Fibroblast of mammary gland (primary cell): ENCODE measurements at places on chromosomes 12 and 14.

DNA sequence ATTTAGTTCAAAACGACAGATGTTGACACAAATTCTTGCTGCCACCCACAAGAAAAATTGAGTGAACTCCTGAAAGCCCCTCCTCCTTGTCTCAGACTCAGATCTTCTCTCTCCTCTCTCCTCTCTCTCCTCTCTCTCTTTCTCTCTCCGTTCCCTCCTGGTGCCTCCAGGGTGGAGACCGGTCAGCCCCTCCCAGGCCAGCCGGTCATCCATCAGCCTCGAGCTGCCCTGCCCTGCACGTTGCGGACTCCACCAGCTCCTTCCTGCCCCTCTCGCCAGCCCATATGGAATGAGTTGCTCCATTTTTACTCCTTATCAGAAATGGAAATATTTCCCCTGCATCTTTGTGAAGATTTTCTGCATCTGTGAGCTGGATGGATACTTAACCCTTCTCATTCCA is 103.8 kb downstream of the TBX5 start:
- DNase-seq: no peak

GRCh38 chr14:57512220-57512619 is 18.6 kb upstream of the CCDC198 start:
- DNase-seq: peak; percentile 5

DNA sequence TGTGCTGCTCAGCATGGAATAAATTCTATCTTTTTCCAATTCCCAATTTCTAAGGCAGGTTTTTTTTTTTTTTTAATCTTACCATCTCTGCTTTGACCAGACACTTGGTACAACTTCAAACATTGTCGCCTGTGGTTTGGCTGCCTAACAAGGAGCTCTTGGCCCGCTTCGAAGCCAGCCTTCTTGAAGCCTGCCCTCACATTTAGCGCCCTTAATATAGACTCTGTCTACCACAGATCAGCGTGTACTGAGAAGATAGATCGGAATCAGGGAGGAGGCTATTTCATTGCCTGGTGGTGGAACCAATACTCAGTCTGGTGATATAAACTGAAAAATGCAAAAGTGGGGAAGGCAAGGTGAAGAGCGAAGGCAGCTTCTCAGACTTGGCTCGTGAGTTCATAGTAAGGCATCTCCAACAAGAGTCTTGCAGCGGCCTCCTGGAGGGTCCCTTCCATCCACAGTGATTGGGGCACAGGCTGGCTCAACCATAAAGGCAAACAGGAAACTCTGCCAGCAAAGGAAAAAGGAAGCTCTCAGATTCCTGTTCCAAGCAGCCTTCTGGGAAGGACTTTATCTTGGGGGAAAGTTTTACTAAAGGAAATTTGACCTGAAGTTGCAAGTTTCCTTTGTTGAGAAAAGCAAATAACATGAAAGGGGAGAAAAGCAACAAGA is 103.2 kb upstream of the BCL2L14 start:
- DNase-seq: no peak

- DNase-seq: peak; percentile 13
Observed at GRCh38 chr12:102406033-102406584, 74.3 kb downstream of the IGF1 start.

DNA sequence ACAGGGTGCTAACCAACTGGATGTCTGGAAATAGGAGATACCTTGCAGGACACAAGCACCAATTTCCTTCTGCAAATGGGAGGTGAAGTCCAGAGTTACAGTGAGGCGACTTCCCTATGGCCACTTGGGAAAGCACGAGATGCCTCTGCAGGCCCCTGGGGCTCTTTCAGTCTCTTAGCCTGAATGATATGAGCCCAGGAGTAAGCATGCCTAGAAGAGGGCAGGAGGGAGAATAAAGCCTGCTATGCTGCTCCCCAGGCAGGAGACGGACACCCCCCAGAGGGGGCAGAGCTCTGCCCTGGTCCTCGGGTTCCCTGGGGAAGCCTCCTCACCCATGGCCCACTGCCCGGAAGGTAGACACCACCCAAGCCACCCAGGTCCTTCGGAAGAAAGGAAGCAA is 105.1 kb downstream of the GCH1 start:
- DNase-seq: no peak

DNA sequence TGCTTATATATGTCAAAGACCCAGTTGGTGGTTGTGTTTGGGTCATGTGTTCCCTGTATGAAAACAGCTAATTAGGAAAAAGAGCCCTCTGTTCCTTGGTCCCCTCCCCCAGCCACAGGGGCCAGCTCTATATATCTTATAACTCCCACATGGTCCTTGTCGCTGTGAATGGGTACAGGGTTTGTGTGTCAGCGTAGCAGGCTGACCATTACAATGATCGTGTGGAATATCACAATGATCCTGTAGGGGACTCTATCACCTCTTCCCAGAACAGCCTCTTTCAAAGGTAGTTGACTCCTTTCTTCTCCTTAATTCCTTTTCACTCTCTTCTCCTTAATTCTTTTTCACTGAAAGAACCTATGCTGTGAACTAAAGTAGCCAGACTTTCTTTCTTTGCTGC is 51.6 kb upstream of the RIC8B start:
- DNase-seq: no peak

DNA sequence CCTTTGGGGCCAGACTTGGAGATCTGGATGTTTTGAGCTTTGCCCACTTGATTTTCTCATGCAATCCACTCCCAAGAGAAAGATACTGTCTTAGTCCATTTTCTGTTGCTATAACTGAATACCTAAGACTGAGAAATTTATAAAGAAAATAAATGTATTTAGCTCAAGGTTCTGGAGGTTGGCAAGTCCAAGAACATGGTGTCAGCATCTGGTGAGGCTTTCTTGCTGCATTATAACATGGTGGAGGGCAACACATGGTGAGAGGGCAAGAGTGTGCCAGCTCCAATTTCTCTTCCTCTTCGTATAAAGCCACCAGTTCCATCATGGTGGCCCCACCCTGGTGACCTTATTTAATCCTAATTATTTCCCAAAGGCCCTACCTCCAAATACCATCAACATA is 39.6 kb upstream of the NFKBIA start:
- no peak for DNase-seq

DNA sequence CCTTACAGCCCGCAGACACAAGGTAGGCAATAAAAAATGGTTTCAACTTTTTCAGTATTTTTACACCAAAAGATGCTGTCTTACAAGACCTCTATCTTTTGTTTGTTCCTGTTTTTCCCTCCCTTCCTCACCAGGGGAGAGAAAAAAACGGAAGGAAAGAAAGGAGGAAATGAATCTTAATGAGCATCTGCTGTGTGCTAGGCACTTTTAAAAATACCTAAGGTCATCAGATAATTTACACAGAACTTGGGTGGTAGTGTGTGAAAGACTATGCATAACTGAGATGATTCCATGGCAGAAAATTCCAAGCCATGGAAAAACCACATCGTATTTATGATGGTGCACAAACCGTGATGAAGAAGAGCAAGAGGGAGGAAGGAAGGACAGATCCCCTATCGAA is 121.2 kb downstream of the DIP2B start:
- no peak for DNase-seq

GRCh38 chr12:52214421-52214802 is 18.6 kb upstream of the KRT7 start:
- no peak for DNase-seq

DNA sequence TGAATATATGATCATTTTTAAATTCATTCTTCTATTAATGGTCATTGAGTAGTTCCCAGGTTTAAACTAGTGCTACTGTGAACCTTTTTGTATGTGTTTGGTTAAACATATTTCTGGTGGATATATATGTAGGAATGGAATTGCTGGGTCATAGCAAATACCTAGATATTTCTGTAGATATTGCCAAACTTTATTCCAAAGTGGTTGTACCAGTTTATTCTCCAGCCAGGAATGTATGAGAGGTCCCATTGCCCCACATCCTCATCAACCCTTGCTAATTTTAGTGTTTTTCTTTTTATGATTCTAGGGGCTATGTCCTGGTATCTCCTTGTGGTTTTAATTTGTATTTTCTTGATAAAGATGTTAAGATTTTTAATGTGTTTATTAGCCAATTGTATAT is 3.1 kb downstream of the VEZT start:
- no peak for DNase-seq

DNA sequence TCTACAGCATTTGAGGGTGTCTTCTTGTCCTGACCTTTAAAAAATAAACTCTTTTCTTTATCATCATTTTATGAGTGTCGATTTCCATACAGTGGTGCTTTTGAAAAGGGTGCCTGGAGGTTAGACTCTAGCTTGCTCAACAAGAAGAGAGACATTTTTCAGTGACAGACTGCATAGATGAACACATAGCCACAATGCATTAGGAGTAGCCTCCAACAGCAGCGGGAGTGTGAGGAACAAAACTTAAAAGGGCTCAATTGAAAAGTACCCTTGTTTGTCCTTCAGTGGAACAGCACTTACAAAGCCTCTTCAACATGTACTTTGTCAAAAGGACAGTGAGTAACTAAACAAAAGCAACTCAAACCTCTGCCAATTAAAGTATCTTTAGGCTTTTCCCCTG is 119.3 kb downstream of the SOX5 start:
- DNase-seq: no peak

- DNase-seq: no peak
Observed at GRCh38 chr12:126428769-126429168, 1363.5 kb downstream of the AACS start.

DNA sequence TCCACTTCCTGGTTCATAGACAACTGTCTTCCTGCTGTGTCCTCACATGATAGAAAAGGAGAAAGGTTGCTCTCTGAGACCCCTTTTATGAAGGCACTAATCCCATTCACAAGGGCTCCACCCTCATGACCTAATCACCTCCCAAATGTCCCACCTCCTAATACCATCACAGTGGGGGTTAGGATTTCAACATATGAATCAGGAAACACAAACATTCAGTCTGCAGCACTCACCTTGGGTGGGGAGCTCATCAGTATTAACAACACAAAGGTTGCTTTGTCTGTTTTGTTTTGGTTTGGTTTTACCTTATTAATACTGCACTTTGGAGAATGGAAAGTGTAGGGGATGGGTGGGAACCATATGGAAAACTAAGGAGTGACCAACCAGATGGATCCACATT is 10.5 kb upstream of the SMCO2 start:
- DNase-seq: no peak

DNA sequence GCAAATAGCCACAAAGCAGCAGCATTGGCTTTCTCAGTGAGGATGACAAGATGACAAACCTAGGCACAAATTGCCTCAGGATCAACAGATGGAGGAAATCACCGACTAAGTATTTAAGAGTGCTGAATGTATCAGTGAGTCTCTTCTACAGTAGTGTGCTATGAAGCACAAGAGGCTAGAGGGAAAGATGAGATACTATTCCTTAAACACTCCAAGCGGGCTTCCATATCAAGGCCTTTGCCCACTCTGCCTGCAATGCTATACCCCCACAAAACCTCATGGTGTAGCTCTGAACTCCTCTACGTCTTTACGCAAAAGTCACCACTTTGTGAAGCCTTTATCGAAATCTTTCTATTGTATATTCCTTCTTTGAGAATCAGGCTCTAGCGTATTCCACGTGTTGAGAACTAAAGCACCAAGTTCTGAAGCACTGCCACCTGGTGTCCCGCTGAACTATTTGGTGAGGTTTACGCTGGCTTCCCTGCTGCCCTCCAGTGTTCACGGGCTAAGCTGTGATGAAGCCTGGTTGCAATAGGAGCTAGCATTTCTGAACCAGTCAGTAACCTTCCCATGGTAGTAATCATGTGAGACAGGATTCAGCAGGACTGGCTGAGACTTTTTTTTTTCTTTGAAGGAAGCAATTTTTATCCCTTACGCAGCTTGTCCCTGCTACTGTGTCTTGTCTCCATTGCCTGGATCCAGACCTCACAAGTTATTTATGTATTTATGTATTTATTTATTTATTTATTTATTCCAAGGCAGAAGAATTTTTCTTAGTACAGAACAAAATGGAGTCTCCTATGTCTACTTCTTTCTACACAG is 426.5 kb upstream of the OR4E1 start:
- peak; percentile 33 for DNase-seq

- DNase-seq: peak; percentile 0
Observed at GRCh38 chr12:70508178-70508577, 129.1 kb downstream of the PTPRB start.

DNA sequence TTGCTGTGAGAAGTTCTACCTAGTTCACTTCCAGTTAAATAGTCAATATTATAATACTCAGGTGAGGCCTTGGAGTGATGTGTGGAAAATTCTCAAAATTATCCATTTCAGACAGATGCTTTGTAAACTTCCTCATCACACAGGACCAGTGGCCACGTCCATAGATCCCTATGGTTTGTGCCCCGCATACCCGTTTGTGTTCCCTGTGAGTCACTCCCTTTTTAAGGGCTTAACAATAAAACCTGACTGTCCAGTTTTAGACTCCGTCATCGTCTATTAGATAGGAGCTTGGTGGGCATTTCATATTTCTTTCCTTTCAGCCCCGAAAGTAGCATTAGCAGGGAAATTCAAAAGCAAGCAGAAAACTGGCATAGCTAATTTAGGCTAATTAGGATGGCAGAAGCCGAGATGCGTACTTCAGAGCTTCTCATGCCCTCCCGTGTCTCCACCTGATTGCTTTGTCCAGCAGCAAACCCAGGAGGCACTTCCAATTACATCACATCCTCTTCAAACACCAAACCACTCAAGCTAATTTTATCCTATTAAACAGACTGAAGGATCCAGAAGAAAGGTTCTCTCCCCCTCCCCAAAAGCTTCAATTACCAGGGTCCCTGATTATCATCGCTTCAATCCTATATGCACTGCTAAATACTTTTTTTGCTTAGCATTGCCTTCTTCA is 186.6 kb upstream of the OTX2 start:
- DNase-seq: no peak

DNA sequence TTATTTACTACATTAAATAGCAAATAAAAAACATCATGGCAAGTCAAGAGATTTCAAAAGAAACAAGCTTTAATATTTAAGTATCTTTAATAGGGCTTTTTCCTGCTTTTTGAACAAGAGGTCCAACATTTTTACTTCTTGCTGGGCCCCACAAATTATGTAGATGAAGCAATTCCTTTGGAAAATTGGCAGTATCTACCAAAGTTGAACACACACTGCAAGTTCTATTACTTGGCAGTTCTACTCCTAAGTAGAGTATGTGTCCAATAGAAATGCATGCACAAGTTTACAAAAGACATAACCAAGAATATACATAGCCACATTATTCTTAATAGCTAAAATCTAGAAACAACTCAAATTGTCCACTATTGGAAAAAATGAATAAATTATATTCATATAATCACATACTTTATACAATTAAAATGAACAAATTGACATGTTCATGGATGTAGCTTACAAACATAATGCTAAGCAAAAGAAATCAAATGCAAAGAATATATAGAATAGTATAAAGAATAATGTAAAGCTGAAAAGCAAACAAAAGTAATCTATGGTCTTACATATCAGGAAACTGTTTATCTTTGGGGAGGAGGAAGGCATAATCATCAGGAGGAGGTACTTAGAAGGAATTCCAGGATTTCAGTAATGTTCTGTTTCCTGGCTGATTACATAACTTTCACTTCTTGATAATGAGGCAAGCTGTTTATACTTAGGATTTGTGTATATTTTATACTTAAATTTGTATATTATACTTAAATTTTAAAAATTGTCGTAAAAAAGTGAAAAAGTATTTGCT is 6.5 kb upstream of the TMBIM4 start:
- no peak for DNase-seq

- DNase-seq: no peak
Observed at GRCh38 chr12:76914102-76914859, 35.5 kb upstream of the CSRP2 start.

- DNase-seq: peak; percentile 29
Observed at GRCh38 chr12:89800435-89800834, 91.8 kb upstream of the ATP2B1 start.

GRCh38 chr12:50102646-50103309 is 1.0 kb upstream of the GPD1 start:
- peak; percentile 39 for DNase-seq

- DNase-seq: no peak
Observed at GRCh38 chr14:53883739-53884138, 72.9 kb downstream of the BMP4 start.
